PC-9 (cell line): ENCODE measurements at places on chromosomes 16 and 17.

DNA sequence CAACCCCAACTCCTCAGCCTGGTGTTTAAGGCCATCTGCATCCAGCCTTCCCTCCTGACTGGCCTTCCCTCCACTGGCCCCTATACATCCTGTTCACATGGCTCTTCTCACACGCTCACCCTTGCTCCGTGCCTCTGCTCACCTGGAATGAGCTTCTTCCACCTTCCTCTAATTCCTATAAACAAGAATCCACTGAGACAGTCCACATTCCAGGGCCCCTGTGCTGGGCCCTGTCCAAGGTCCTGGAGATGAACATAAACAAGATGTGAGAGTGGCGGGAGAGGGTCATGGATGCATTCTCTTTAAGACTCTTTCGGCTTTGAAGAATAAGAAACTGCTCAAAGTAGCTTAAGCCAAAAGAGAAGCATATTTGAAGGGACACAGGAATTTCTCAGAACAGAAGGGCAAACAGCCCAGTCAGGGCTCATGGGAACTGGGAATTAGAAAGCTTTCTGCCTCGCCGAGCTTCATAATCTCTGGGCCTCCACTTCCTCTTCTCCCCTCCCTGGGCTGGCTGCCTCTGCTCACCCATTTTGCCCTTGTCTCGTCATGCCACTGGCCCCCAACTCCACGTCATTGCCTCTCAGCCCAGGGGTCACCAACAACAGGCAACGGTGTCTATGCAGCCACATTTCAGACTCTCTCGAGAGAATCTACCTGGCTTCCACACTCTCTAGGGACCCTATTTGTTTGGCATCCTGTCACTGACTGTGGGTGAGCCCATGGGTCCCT is 13.5 kb downstream of the SPPL2C start:
- DNase-seq, result no peak

GRCh38 chr16:4664538-4665418 is 28.6 kb upstream of the NUDT16L1 start:
- peak; percentile 73 for DNase-seq

- DNase-seq, result no peak
Observed at GRCh38 chr17:77763023-77763422, 195.5 kb upstream of the TNRC6C start.

GRCh38 chr16:69048328-69049120 is 56.9 kb upstream of the HAS3 start:
- no peak for DNase-seq

- no peak for DNase-seq
Observed at GRCh38 chr17:68433911-68434508, 23.3 kb downstream of the WIPI1 start.

- DNase-seq, result no peak
Observed at GRCh38 chr16:68447653-68448359, 502 bp downstream of the SMPD3 start.
